HCT116 (cell line): ENCODE measurements at places on chromosomes 7 and 10.

DNA sequence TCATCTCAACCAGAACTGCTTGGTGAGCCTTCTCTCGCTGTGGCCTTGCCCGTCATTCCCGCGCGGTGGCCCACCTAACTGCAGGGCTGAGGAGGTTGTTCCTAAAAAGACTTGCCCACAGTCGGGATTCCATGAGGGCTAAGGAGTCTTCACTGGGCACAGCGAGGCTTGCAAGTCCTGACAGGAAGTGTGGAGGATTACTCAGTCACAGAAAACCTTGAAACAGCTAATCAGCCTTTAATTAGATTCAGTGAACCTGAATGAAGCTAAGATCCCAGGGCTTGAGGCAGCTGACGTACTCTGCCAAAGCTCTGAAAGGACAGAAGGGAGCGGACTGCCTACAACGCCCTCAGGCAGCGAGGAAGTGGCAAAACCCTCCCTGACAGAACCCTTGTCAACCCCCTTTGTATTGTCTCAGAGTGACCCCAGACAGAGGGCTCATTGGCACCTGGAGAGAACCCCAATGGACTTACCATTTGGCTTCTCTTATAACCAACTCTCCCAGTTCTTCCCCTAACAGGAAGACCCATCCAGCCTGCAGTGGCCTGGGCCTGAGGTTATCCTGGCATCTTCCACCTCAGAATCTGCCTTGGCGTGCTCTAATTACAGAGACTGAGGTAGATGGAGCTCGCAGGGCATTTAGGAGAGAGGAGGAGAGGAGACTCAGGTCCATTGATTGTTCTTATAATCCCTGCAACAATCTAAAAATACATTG lies 2.5 kb upstream of the LAMB4 start:
- no peak for DNase-seq
- no peaks in the 10 kb centered on the region for H3K4me1 ChIP-seq
- no peaks in the 10 kb centered on the region for H3K36me3 ChIP-seq

- no peak overlapping the region for H3K4me3 ChIP-seq
- H3K27ac ChIP-seq: no peak overlapping the region
- no peak for DNase-seq
- no peaks in the 10 kb centered on the region for H3K27me3 ChIP-seq
Measured at GRCh38 chr7:74718336-74718735, 55.5 kb upstream of the NCF1 start.

DNA sequence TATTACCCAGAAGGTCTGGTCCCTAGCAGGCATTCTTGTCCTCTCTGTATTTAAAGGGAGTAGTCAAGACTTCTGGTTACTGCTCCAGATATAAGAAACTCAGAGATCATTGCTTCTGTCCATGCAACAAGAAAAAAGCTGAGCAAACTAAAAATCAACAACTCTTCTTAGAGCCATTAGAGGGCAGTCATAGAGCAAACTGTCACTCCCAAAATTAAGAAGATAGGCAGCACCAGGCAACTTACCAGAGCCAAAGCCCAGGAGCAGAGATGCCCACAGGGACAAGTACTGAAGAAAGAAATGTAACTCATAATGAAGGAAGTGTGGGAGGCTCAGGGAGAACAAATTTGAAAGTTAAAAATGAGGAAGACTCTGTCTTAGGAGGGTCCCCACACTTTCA lies 472.9 kb upstream of the COBL start:
- no peak for DNase-seq
- no peaks in the 10 kb centered on the region for H3K36me3 ChIP-seq
- H3K27me3 ChIP-seq: no peaks in the 10 kb centered on the region
- no peaks in the 10 kb centered on the region for H3K4me1 ChIP-seq
- H3K27ac ChIP-seq: no peak overlapping the region
- no peak overlapping the region for H3K4me3 ChIP-seq

DNA sequence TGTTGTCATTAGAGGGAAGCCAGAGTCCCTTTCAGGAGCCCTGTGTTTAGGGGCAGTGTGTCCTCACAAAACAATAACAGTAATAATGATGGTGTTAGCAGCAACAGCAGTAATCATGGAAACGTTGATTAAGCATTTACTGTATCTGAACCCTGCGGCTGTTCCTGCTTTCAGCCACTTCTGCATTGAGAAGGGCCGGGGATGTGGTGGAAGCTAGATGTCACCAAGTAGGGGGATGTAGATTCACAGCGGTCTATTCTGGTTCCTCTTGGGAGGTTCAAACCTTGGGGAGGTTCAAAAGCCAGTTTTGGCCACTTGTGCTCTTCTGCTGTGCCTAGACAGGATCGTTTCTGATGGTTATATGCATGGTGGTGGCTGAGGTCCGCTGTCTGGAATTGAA lies 44.8 kb downstream of the PRPF18 start:
- H3K4me1 ChIP-seq: no peaks in the 10 kb centered on the region
- H3K27me3 ChIP-seq: no peaks in the 10 kb centered on the region
- DNase-seq: no peak
- no peak overlapping the region for H3K4me3 ChIP-seq
- no peaks in the 10 kb centered on the region for H3K36me3 ChIP-seq

GRCh38 chr7:6375348-6376101 lies 72.2 kb downstream of the DAGLB start:
- peaks cover 2% of the 10 kb centered on the region; the same call in 1 of the 2 replicates for H3K36me3 ChIP-seq
- H3K4me1 ChIP-seq: peaks cover 21% of the 10 kb centered on the region
- peak overlapping the region; percentile 94 for H3K27ac ChIP-seq
- H3K4me3 ChIP-seq: peak overlapping the region; percentile 80
- no peaks in the 10 kb centered on the region for H3K27me3 ChIP-seq
